Naive thymus-derived CD8-positive, alpha-beta T cell (primary cell): ENCODE measurements at places on chromosomes 13 and 19. TPM values are rescaled to one million over a fixed set of nuclear protein-coding genes. Genes with fewer than 3 reads are reported as not detected.

The MCEMP1 gene
- total RNA-seq, result not detected

The SPACA4 gene
- not detected for total RNA-seq

- peak; percentile 68 for DNase-seq
Measured at GRCh38 chr13:110561344-110562035, at the start of gene RAB20. Gene RAB20, minus strand, starts transcription at chr13:110561722. Its CDS starts 203 bp downstream, at chr13:110561519.

DNA sequence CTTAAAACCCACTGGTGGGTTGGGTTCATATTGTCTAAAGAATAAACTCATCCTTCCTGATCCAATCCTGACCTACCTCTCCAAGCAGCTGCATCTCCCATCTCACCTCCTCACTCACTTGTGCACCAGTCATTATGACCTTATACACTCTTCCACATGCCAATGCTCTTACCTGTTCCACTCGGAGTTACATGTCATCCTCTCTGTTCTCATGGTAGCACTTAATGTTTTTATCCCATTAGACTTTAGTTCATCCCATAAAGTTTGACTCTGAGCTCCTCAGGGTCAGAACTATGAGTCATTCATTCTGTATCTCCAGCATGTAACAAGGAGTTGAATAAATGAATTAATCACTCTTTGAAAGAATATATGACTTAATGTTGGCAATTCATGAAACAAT lies 330.2 kb downstream of the KLF12 start:
- DNase-seq, result no peak

- no peak for DNase-seq
Measured at GRCh38 chr19:1656988-1657536, 4.6 kb upstream of the TCF3 start.

The ZNF541 gene
- total RNA-seq, result 0.85 TPM

DNA sequence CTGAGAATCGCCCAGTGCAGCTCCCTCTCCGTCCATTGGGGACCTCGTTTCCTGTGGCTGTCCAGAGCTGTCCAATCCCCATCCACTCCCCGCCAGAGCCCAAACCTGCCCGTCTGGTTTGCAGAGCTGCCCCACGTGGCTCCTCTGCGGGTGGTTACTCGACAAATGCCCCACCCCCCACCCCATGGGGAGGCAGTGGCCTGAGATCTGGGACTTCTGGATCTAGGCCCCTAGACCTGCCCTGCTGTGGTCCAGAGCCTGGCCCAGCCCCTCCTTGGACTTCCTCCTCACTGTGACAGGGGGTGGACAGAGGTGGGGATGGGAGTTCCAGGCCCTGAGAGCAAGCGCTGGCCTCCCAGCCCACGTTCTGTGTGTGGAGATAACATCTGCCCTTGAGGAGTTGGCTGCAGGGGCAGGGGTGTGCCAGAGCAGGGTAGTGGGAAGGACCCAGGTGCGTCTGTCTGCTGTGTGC lies 29.1 kb downstream of the PAK4 start:
- no peak for DNase-seq
